ENCODE measurements at places on chromosomes 12 and 14. TPM values are rescaled to one million over a fixed set of nuclear protein-coding genes. Genes with fewer than 3 reads are reported as not detected.

PLCZ1 gene
- total RNA-seq, result not detected

ZBTB42 gene
- total RNA-seq, result 0.38 TPM

ZFHX2 gene
- 0.04 TPM for total RNA-seq

AQP6 gene
- not detected for total RNA-seq

SERPINA10 gene
- not detected for total RNA-seq

CCDC88C gene
- 8.9 TPM for total RNA-seq

LRTM2 gene
- total RNA-seq, result not detected

ARHGAP9 gene
- total RNA-seq, result 9.3 TPM

IKZF4 gene
- total RNA-seq, result 1.7 TPM

SDSL gene
- total RNA-seq, result 1.5 TPM

SYNE3 gene
- total RNA-seq, result 34.1 TPM

CD163 gene
- not detected for total RNA-seq

FGF23 gene
- not detected for total RNA-seq

SMIM10L1 gene
- 9.8 TPM for total RNA-seq

MYH6 gene
- total RNA-seq, result not detected

All from SJCRH30 (cell line).